ENCODE measurements at places on chromosomes 5 and 9.

DNA sequence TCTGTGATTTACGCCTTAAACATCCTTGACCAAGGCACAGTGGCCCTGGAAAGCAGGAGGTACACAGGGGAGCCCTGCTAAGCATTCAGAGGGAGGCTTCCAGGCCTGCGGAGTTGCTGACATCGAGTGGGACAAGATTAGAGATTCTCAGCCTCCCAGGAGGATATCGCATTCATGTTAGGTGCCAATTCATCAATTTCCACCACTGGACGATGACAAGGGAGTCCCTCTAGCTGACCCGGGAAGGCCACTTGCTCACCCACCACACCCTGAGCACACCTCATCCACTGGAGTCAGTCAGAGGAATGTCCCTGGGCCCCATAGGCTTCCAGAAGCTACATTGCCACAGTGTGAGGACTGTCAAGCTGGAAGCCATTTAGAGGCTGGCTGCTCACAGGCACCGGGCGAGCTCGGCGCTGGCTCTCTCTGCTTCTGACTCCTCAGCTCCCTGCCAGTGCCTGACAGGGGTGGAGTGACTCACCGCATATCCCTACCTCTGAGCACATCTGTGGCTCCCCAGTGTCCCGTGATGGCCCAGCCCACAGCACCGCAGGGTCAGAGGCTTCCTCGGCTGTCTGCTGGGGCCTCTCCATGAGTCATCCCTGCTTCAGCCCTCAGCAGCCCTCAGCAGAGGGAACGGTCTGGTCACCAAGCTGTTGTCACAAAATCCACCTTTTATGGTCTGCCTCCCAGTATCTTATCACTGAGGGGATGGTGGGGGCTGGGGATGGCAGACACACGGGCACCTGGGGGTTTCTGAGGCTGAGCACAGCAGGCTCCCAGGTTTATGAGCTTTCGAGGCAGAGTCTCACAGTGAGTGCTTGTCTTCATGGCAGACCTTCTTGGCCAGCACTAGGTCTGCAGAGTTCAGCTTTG lies 117.5 kb downstream of the ZNF608 start:
- ATAC-seq, result peak; percentile 97

DNA sequence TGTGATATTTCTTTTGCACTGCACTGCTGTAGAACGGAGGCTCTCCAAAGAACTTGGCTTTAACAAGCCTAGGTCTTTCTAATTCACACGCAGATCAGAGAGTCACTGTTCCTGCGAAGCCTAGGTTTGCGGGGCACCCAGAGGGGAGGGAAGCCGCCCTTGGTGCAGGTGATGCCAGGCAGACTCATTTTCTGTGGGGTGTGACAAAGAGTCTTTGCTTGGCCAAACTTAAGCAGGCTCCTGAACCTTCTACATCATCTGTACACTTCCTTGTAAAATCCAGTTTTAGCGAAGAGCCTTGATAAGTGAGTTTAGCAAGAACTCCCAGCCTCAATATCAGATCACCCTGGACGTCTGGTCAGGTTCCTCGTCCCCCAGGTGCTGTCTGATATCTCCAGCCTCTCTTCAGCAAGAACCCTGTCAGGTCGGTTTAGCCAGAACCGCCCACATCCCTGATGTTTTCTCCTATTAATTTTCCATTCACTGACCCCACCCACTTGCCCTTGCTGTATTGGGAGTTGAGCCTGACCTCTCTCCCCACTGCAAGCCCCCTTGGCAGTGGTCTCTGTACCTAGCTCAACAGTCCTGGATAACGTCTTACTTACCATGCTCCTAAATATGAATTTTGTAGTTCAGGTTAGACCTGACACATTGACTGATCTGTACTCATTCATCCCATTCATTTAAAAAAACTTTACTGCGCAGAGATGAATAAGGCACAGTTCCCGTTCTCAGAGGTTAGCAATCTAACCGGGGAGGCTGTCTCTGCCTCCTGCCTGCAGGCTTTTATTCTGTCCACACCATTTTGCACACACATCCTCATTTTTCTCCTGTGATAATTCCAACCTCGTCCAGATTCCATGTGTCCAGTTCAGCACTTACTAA lies 880 bp upstream of the UBAC1 start:
- no peak for ATAC-seq

GRCh38 chr9:106632621-106633020 lies 230.3 kb upstream of the ZNF462 start:
- no peak for ATAC-seq

- peak; percentile 12 for ATAC-seq
Observed at GRCh38 chr5:20683241-20683940, 695.4 kb upstream of the CDH18 start.

GRCh38 chr5:110477911-110478310 lies 248.6 kb downstream of the TMEM232 start:
- no peak for ATAC-seq

DNA sequence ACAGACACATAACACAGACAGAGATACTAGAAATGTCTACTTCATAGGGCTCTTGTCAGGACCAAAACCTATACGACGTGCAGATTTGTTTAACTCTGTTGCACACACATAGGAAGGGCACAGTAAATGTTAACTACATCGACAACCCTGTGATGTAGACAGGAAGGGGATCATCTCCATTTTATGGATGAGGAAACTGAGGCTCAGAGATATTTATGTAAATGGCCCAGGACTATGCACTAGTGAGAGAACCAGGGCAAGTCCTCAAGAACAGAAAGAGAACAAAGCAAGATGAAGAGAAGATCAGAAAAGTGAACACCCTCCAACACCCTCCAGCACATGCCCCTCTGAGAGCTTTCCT lies 36.3 kb downstream of the PCDHAC2 start:
- ATAC-seq, result no peak

GRCh38 chr5:81924442-81924841 lies 47.4 kb upstream of the ATG10 start:
- peak; percentile 33 for ATAC-seq

DNA sequence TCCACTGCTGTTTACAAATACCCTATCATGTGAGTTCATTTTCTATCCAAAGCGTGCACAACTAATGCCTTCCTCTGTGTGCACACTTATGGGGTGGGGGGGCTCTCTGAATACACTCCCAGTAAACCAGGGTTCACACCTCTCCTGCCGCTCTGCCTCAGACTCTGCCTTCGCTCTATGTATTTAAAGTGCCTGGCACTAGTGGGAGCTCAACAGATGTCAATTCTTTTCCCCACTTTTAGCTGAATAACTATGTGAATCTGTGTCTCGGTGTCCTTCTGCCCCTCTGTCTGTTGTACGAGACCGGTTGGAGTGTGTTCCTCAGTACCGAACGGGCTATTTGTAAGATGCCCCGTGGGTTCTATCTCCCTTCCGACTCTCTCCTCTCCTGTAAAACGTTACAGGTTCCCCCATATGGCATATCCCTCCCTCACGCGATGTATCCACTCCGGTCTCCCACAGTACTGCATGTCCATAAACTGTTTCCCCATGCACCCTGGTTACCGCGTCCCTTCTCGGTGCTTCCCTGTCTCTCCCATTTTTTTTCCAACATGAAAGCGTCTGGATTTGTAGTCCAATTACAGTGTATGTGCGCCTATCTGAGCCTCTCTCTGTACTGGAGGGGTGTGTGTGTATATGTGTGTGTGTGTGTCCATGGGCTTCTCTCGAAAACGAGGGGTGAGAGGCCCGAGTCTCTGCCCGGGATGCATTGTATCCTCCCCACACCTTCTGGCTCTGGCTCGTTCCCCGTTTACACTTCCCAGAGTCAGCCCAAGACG lies 1.6 kb downstream of the ELL2 start:
- peak; percentile 3 for ATAC-seq

GRCh38 chr5:169412831-169413230 lies 111.9 kb upstream of the SLIT3 start:
- no peak for ATAC-seq

- no peak for ATAC-seq
Observed at GRCh38 chr5:65695896-65696295, 26.0 kb downstream of the SGTB start.

DNA sequence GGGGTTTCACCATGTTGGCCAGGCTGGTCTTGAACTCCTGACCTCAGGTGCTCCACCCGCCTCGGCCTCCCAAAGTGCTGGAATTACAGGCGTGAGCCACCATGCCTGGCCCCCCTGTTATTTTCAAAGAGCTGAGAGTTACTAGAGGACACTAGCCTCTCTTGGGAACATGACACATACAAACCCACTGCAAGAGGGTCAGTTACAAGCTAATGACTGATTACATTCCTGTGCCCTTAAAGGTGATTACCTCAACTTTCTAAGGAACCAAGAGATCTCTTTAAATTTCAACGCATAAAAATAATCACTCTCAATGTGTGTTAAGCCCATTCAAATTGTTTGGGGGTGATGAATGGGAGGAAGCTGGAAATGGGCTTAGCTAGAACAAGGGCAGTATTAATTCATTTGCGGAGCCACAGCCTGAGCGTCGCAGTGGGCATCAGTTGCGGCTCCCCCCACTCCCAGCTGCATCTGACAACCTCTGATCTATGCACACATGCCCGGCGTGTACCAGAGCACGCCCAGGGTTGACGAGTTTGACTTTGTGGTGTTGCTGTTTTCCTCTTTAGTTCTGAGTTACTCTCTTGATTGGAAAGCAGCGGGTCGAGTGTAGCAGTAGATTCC lies 146.9 kb downstream of the GOLPH3 start:
- peak; percentile 72 for ATAC-seq

GRCh38 chr5:6744841-6745705 lies 31.8 kb downstream of the TENT4A start:
- no peak for ATAC-seq

DNA sequence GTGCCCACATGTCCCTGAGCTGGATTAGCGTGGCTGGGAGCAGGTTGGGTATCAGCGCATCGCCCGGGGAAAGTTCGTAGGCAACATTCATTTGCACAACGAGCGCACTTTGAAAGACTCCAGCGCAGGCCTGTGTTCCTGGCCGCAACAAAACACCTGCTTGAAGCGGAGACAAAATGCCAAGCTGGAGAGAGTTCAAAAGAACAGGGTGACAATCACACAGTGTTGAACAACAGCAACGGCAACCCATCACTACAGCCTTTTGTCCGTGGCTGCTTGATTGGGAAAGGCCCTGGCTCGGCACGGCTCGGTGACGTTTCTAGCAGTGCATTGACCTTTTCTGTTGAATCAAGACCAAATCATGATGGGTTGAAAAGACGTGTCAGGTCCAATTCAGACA lies 336.3 kb downstream of the IRX1 start:
- no peak for ATAC-seq

- no peak for ATAC-seq
Observed at GRCh38 chr9:14441976-14442651, 128.2 kb upstream of the NFIB start.

DNA sequence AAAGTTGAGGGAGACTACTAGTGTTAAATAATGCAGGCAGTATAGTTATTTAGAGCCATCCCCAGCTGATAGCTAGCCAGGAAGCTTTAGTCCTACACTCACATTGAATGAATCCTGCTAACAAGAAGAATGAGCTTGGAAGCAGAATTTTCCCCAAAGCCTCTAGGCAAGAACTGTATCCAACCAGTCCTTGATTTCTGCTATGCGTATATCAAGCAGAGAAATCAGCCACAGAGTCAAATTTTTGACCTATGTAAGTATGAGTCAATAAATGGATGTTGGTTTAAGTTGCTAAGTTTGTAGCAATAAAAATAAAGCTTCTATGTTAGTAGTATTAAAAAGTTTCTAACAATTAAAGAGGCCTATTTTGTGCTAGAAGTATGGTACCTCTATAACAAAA lies 672.1 kb upstream of the CHD1 start:
- ATAC-seq, result no peak

- peak; percentile 78 for ATAC-seq
Observed at GRCh38 chr9:18255158-18255629, 218.8 kb upstream of the ADAMTSL1 start.

DNA sequence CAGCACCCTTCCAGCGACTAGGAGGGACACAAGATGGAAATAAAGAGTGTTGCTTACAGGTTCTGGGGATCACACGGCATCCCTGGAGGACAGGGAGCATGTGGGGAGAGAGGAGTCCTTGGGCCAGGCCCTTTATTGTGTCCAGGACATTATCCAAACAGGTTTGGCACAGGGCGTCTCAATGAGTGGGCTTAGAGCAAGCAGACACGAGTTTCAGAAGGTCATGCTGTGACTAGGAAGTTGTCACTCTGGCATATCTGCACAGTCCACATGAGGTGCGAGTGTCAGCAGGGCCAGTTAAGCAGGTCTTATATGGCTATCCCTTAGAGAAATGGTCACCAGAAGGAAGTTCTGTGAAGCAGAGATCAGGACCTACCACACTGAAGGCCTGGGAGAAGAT lies 174.5 kb upstream of the OTULINL start:
- ATAC-seq, result no peak

GRCh38 chr5:54254482-54255198 lies 55.7 kb downstream of the ARL15 start:
- peak; percentile 32 for ATAC-seq

GRCh38 chr5:149680810-149681221 lies 49.3 kb upstream of the PPARGC1B start:
- no peak for ATAC-seq

DNA sequence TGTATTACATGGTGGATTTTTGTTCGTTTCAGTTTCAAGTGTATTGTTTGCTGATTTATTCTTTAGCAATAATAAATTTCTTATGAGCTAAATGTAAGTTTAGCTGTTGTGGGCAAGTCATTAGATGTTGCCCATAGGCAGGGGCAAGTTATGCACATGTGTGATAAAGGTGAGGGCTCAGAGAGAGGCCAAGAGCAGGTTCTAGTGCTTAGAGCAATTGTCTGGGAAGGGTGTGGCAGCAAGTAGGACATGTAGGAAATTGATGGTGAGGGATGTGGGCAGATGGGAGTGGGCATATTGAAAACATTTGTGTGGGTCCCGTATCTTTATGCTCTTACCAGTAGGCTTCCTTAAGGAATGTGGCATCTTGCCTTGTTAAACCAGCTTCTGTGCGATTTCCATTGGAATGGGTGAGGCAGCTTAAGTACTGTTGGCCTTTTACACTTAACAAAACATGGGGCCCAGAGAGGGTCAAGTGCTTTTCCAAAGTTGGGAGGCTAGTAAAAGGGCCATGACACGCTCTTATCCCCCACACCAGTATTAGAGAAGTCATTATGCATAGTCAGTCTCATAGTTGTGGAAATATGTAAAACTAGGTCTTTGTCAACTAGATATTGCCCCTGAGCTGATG lies 60.6 kb downstream of the KDM4C start:
- no peak for ATAC-seq

DNA sequence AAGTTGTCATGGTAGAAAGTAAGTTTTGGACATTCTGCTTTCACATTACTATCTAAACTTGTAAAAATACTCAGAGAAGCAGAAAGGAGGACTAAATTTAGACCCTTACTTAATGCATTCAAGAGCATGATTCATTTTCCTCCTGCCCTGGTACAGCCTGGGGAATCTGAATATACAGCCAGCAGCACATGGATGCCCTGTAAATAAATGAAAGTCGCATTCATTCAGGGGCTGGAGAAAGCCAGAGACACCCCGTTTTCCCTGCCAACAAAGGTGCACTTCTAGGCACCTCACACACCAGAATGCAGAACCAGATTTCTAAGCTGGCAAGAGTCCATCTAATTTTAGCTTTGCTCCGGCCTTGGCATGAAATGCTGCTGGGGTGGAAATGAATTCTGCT lies 172.7 kb upstream of the KLF9 start:
- ATAC-seq, result peak; percentile 75
